ENCODE measurements at places on chromosomes 12 and 14. TPM values are rescaled to one million over a fixed set of nuclear protein-coding genes. Genes with fewer than 3 reads are reported as not detected.

NFE2 gene
- total RNA-seq = not detected

DPPA3 gene
- not detected for total RNA-seq

AHNAK2 gene
- 164 TPM for total RNA-seq

POMT2 gene
- total RNA-seq = 13.2 TPM

AQP6 gene
- not detected for total RNA-seq

CEBPE gene
- not detected for total RNA-seq
